BJ (cell line): ENCODE measurements at places on chromosomes 1 and 21. TPM values are rescaled to one million over a fixed set of nuclear protein-coding genes. Genes with fewer than 3 reads are reported as not detected.

DNA sequence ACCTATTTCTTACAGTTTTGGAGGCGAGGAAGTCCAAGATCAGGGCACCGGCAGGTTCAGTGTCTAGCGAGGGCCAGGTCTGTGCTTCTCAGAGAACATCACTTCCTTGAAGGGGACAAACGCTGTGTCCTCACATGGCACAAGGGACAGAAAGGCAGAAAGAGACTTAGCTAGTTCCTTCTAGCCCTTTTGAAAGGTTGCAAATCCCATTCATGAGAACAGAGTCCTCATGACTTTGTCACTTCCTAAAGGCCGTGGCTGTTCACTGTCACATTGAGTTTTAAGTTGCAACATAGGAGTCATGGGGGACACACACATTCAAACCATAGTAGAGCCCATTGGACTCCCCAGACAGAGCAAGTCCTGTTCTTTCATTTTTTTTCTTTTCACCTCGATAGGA lies 27.4 kb downstream of the PER3 start:
- DNase-seq = no peak

DNA sequence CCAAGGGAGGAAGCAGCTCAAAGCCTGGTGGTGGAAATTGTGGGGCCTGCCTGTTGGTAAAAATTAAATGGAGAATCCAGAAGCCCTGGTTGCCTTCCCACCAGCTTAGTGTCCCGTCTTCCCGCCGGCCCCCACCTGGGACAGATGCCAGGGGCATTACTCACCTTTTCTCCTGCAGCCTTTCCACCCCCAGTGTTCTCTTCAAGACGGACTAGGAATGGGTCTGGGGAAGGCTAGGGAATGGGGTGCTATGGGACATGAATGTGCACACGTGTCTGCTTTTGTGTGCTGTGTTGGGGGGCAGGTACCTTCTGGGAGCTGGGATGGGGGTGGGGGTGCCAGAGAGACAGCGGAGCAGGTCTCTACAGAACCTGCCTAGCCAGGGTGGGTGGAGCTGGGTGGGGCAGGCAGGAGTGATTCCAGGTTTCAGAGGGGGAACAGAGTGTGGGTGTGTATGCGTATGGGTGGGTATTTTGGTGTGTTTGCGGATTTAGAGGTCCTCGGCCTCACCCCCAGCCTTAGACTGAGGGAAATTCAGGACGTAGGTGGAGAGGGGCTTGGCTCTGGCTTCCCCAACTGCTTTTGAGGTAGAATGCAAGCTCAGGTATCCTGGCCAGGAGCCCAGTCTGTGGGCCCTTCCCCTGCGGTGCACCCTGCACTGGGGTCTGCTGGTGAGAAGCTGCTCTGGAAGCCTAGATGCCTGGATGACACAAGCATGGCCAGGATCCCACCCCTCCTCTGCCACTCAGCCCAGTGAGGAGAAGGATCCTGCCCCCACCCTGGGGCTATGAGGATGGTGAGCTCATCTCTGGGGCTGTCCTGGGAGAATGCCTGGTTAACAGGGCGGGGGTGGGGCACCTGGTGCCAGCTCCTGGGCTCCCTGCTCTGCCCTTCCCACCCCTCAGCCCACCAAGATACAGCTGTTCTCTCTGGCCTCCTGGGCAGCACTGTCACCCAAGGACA lies 7.8 kb downstream of the VANGL2 start:
- no peak for DNase-seq

GRCh38 chr1:74726063-74726462 lies 6.8 kb downstream of the CRYZ start:
- DNase-seq = no peak

- DNase-seq = no peak
These were observed 129.8 kb downstream of the PBX1 start for GRCh38 chr1:164688791-164689190.

DNA sequence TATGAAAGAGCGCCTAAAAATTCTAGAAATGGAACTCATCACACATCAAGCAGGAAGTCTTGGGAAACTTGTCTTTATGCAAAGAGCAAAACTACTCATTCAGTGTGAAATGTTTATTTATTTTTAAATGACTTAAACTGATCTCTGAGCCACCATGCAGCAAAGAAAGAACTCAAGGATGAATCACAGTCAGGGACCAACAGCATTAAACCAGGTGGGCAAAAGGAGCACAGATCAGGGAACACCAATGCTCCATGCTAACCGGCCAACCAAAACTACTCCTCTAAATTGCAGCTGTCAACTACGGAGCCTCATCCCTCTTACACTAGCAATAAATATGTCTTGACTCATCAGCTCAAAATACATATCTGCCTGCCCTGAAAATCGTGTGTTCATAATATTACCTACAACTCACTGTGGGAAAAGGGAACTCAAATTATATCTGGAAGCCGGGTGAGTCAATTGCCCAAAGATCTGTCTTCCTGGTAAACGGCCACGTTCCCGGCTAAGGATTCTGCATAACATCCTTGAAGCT lies 129.2 kb downstream of the PTPN14 start:
- no peak for DNase-seq

DNA sequence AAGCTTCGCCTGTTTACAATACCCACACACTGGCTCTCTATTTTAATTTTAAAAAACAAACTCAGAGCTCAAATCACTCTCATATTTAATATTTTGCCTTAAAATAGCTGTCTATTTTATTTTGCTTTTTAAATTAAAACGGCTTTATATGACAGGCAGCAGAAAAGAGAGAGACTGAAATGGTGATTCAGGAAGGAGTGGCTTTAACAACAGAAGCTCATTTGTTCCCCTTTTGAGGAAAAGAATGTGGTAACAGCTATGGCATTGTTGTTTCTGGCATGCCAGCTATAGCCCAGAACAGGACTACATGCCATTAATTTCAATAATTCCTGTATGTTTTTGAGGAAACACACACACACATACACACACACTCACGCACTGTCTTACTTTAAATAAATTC lies 234.2 kb upstream of the PTBP2 start:
- DNase-seq = no peak

- DNase-seq = no peak
These were observed 136.6 kb upstream of the VANGL1 start for GRCh38 chr1:115505148-115505571.

- DNase-seq = no peak
These were observed 4.0 kb upstream of the LHX8 start for GRCh38 chr1:75129983-75130789.

The ELF3 gene
- 0.02 and 0.21 TPM in 2 replicates for polyA plus RNA-seq

The RNU1-2 gene
- not detected in 2 replicates for polyA plus RNA-seq
